Right lobe of liver (tissue), 6 donors: ENCODE measurements at places on chromosomes 4 and X.
A peak's percentile ranks its signal among the peaks of the same experiment; 100 is the strongest.

GRCh38 chrX:5683996-5684395, 544.7 kb downstream of the NLGN4X start:
- no peak for DNase-seq

DNA sequence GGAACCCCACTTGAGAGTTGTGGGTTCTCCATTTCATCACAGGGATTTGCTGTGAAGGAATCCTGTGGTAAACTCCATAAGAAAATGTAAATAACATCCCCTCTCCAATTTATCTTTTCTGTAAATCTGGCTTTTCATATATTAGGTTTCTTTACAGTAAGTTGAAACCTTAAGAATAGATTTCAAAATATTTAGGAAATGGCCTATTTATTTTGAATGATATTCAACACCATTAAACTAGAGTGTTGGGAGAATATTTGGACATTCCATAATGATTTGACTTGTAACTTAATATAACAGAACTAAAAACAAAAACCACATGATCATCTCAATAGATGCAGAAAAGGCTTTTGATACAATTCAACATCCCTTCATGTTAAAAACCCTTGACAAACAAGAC, 197.3 kb upstream of the PGRMC2 start:
- DNase-seq: no peak

- DNase-seq: no peak
Observed at GRCh38 chr4:121665371-121665770, 31.4 kb downstream of the ANXA5 start.

DNA sequence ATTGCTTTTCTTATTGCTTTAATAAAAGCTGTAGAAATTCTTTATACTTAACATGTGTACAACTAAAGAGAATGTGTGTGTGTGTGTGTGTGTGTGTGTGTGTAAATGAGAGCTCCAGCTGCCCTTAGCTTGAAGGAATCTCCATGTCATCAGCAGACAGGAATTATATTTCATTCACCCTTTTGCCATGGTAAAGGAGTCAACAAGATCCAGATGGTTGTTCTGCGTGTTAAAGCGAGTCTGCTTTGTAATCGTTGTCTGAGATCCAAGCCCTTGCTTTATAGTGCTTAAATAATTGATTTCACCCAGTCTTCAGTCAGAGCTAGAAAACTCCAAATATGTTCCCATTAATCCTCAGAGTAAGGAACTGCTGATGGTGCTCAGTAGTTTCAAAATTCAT, 285.5 kb downstream of the PDGFC start:
- DNase-seq: no peak

- no peak for DNase-seq
Observed at GRCh38 chr4:65391814-65392213, 278.5 kb downstream of the EPHA5 start.

GRCh38 chrX:20680998-20681397, 414.3 kb upstream of the RPS6KA3 start:
- no peak for DNase-seq

GRCh38 chr4:131419147-131419546, 1729.9 kb upstream of the PCDH10 start:
- DNase-seq: no peak

DNA sequence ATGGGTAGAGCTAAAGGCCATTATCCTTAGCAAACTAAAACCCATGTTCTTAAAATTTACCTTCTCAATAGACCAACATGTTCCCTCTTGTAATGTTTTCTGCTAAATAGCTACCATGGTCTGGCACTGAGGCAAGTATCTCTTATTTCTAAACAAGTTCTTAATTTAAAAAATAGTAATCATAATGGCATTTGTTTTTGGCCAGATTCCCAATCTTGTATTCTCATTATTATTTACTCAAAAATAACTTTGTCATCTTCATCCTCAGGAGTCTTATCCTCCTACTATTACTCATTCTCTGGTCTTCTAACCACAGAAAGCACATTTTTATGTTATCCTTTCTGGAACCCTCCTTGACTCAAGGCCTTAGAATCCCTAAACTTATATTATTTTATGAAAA, 931.2 kb downstream of the CCSER1 start:
- DNase-seq: no peak

DNA sequence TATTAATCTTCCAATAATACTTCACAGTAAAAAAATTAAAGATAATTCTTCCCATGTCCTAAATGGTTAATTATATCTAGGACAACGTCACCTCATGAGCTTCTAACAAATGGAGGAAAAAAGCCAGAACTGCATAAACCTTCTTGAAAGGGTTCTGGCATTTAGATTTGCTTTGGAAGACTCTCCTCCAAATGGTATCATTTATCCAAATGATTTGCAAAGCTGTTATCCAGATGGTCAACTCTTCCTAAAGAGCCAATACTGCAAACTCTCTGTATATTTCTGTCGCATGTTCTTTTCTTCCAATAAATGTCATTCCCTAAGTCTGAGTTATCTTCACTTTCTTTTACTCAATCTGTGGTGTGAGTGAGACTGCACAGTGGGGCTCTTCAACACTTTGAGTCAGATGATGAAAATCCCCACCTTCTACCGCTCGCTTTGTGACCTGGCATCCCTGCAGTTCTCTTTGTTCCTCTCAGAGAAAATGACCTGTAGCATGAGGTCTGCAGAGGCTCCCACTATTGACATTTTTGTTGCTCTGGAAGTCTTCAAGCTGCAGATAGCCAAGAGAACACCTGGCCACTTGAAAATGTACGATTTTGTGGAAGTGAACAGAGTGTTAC, 52.9 kb downstream of the TMEM150C start:
- no peak for DNase-seq

GRCh38 chrX:132017431-132018185, 5.5 kb upstream of the STK26 start:
- no peak for DNase-seq

GRCh38 chr4:20217951-20218350, 33.8 kb upstream of the SLIT2 start:
- DNase-seq: no peak

- no peak for DNase-seq
Observed at GRCh38 chrX:19565605-19566004, 50.3 kb upstream of the MAP3K15 start.

GRCh38 chr4:38499101-38499500, 164.9 kb upstream of the KLF3 start:
- no peak for DNase-seq

- no peak for DNase-seq
Observed at GRCh38 chrX:101290957-101291603, at the start of gene TAF7L. Gene TAF7L, minus strand, starts transcription at chrX:101291334. Its CDS starts 3,791 bp downstream, at chrX:101287543.

- DNase-seq: no peak
Observed at GRCh38 chrX:46954716-46955115, 42.5 kb downstream of the JADE3 start.

- no peak for DNase-seq
Observed at GRCh38 chr4:98778206-98778605, 119.8 kb upstream of the TSPAN5 start.

DNA sequence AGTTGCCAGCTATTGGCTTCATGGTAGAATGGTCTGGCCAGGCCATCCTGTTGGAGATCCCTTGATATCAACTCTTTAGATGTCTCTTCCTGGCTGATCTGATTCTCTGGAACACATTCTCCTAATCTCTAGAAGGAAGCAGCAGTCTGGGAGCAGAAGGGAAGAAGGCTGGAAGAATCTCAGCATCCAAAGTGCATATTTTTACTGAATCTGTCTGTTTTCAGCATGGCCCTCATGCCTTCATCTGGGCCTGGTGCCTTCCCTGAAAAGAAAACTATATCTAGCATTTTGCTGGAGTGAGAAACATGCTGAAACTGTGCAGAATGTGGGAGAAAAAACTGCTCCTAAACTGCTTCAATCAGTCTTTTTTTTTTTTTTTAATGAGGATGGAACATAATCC, 148.7 kb downstream of the REPS2 start:
- DNase-seq: no peak

- DNase-seq: no peak
Observed at GRCh38 chr4:39259571-39260330, 77.4 kb downstream of the WDR19 start.

- DNase-seq: no peak
Observed at GRCh38 chr4:120801137-120801758, 121.3 kb downstream of the PRDM5 start.

- no peak for DNase-seq
Observed at GRCh38 chrX:57964975-57965374, 54.7 kb upstream of the ZXDA start.

- DNase-seq: no peak
Observed at GRCh38 chr4:77880784-77881183, 18.2 kb downstream of the MRPL1 start.

DNA sequence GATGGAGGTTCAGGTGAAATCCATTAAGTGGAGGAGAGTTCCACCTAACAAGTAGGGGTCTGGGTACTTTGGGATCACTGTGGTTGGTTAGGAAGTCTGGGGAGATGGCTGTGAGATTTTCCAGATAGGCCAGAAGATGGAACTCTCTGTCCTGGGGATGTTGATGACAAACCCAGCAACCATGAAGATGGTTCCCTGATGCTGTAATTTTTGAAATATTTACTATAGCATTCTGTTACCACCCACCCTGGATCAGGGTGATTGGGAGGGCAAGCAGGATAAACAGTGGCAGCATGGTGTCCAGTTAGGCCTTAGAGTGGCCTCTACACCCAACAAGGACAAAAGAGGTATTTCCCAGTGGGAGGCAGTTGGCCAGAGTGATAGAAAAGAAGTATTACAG, 15.9 kb upstream of the NELFA start:
- no peak for DNase-seq

- DNase-seq: no peak
Observed at GRCh38 chrX:65772842-65773241, 105.4 kb downstream of the MSN start.

DNA sequence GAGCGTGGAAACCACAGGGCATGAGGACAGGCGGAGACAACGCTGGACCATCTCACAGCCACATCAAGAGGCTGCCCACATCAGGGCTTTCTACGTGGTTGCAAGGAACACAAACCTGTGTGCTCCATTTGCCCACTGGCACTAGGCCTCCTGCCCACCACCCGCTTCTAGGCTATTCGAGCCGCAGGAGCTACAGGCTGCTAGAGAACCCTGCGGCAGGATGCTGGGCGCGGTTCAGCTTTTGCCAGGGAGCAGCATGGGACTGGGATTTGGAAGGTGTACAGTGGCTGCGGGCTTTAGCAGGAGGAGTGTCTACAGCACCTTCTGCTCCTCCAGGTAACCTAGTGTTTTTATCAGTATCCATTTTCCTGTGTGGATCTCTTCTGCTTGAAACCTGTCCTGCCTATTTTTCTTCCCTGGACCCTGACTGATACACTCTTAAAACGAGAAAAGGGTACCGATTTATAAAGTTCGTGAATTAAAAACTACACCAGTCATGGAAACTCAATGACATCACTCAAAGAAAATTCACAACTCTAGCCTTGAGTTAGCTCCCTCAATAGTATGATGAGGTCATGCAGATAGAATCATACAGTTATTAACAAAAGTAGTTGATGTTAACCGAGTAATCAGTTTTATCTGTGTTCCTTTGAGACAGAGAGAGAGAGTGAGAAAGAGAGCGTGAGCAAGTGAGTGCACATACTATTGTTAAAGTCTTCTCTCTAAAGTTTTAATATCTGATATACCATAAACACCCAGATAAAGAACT, 12.8 kb downstream of the NOP14 start:
- no peak for DNase-seq

- no peak for DNase-seq
Observed at GRCh38 chr4:24321616-24322015, 262.7 kb downstream of the DHX15 start.

DNA sequence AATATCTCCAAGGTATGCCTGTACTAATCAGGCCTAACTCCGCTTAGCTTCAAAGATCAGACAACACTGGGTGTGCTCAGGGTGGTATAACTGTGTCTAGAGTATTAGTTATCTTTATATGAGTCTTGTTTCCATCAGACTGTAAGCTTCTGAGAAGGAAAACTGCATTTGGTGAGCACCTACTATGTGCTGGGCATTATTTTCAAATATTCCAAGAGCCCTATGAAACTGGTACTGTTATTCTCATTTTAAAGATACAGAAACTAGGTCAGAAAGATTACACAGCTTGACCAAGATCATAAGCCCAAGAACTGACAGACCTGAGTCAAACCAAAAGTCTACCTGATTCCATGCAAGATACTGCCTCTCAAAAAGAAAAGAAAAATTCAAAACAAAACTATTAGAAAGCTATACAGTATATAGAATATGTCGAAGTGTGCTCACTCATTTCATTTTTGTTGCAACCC, 44.4 kb downstream of the LRBA start:
- no peak for DNase-seq

DNA sequence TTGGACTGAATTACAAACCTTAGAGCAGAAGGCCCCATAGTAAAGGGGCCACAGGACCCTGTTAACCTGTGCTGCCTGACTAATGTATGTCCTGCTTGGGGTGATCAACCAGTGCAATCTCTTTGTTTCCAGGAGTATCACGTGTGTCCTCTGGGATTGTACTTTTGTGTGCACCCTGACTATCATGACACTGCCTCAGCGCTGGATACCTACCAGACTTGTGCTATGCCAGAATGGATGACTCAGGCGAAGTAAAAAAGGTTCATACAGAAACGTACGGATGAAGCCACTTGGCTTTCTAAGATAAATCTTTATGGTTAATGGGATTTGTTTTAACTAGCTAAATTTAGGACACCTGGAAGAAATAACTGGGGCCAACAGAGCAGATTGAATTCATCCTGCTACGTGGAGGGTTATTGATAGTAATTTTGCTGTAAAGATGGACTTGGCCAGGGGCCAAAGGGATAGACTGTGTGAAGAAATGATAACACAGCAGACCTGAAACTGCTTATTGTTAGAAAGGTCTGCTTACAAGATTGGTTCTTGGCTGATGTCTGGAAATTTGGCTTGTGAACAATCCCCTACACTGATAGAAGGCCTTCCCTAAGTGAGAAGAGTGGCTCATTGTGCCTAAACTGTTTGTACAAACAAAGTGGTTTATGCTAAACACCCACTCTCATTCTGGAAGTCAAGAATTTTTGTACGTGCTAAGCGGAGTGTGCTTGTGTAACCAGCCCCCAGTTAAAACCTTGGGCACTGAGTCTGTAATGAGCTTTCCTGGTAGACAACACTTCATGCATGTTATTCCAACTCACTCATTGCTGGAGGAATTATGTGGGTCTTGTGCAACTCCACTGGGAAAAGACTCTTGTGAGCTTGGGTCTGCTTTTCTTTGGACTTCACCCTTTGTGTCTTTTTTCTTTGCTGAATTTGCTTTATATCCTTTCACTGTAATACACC, 750.5 kb upstream of the HTR2C start:
- DNase-seq: no peak

GRCh38 chr4:120144634-120145033, 78.0 kb upstream of the MAD2L1 start:
- no peak for DNase-seq

DNA sequence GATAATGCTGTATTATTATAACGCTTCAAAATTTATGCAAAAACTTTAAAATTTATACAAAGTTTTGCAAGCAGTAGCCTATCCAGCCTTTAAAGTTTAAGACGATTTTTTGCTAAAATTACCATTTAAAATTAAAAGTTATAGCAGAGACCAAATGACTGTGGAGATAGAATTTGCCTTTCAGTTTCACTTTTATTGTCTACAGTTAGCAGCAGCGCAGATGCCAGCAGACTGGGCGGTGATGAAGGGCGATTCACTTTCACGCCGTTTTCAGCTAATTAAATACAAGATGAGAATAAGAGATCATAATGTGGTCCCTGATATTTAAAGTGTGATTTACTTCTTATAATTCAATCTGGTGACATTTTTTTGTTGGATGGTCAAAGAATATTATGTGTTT, 1381.5 kb upstream of the ADGRL3 start:
- peak; percentile 24 for DNase-seq

GRCh38 chr4:108926061-108926460, 163.2 kb upstream of the ETNPPL start:
- no peak for DNase-seq

- DNase-seq: no peak
Observed at GRCh38 chr4:11355226-11355625, 73.5 kb downstream of the HS3ST1 start.
